Activated T-helper 1 cell treated with anti-CD3 and anti-CD28 coated beads, Interleukin-2, amount 50 U/mL, for 16 hours (primary cell): ENCODE measurements at places on chromosomes 6 and 20.

DNA sequence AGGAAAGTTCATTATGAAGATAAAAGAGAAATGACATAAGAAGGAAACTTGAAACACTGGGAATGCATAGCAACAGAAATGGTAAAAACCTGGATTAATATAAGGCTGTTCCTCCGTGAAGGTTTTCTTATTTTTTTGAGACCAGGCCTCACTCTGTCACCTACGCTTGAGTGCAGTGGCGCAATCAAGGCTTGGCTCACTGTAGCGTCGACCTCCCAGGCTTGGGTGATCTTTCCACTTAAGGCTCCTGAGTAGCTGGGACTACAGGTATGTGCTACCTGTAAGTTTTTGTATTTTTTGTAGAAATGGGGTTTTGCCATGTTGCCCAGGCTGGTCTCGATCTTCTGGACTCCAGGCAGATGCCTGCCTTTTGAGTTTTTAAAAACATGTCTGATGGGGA, 51.7 kb downstream of the PANK2 start:
- no peak for DNase-seq

GRCh38 chr20:55135923-55136322, 660.5 kb downstream of the DOK5 start:
- DNase-seq, result no peak

- no peak for DNase-seq
Measured at GRCh38 chr6:25083784-25084507, 148.2 kb upstream of the RIPOR2 start.

- DNase-seq, result peak; percentile 4
Measured at GRCh38 chr6:116010790-116011401, 49.8 kb downstream of the FRK start.

- DNase-seq, result no peak
Measured at GRCh38 chr6:136051140-136051775, 198.9 kb downstream of the MTFR2 start.

GRCh38 chr6:130676077-130676772, 151.0 kb upstream of the SMLR1 start:
- DNase-seq, result no peak

DNA sequence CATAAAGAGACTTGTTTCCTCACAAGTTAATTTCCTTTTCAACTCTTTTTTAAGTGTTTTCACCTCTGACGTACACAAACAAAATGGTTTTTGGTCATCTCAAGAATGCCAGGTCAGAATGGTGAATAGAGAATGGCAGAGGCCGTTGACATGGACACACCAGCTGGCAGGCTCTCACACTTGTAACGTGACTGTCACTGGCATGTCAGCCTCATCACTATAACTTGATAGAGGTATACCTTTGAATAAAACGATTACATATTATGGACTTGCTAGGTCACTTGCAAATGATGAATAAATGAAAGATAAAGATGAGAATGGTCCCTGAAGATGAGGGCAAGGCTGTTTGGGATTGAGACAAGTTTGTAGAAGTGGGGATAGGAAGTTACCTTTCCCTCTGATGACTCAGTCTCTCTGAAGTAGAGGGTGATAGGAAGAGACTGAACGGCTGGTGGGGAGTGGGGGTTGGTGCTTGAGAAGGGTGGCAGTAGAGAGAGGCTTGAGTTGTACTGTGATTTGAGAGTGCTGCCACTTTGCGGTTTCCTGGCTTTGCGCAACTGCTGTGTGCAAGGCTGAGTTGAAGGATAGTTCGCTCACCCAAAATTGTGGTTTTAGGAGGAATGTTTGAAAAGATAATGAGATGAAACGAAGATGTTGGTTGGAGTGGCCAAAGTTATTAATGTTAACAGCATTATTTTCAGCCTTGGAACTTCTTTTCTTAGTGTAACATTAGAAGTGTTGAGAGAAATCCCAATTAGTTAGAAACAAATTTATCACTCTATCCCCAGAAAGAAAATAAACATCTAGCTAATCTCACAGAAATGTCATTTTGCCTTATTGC, 30.3 kb downstream of the TBPL1 start:
- DNase-seq, result no peak

- no peak for DNase-seq
Measured at GRCh38 chr6:52900536-52900935, 9.0 kb downstream of the GSTA3 start.

GRCh38 chr6:118317581-118318563, 230.2 kb upstream of the PLN start:
- no peak for DNase-seq

DNA sequence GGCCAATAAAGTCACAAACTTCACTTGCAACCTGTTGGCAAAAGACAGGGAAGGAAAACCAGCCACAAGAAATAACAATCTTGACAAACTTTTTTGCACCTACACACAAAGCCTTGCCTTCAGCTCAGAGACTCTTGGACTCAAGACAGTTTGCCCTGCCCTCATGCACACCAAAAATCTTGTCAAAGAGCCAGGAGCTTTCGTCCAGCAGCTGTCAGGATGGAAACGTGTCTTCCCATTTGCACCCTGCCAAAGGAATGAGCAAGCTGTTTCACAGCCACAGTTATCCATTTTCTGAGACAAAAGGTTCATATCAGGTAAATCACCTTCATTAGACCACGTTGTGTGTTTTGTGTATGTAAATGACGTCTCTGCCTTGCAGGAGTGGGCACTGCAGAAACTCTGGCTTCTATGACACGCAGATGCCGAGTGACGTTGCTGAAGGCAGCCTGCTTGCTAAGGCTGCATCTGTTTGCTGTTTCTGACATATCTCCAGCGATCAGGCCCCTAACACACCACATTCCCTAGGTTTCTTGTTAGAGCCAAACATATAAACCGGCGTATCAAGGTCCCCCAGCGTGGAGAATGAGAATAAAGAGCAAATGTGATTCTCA, 193.4 kb downstream of the SYNDIG1 start:
- no peak for DNase-seq

- DNase-seq, result no peak
Measured at GRCh38 chr6:106530026-106530425, 99.3 kb downstream of the RTN4IP1 start.

GRCh38 chr6:139161169-139161568, 26.3 kb downstream of the HECA start:
- peak; percentile 29 for DNase-seq

DNA sequence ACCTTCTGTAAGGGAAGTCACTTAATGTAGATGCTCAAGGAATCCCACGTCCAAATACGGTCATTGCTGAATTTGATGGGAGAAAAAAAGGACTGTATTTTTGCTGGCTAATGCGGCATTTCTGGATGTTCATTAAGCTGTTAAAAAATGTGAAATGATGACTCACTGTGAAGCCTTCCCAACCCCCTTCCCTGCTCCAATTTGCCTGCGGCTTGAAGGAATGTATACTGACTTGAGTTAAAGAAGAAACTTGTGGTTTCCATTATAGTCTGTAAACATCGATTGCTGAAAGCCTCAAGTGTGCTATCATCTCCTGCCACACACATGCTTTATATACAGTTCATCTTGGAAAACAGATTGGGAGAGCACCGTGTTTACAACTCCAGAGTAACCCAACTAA, 249.1 kb upstream of the JAG1 start:
- DNase-seq, result no peak

- DNase-seq, result no peak
Measured at GRCh38 chr6:168088161-168089053, 9.4 kb upstream of the FRMD1 start.

- peak; percentile 34 for DNase-seq
Measured at GRCh38 chr20:31674895-31675827, 37.4 kb downstream of the COX4I2 start.

DNA sequence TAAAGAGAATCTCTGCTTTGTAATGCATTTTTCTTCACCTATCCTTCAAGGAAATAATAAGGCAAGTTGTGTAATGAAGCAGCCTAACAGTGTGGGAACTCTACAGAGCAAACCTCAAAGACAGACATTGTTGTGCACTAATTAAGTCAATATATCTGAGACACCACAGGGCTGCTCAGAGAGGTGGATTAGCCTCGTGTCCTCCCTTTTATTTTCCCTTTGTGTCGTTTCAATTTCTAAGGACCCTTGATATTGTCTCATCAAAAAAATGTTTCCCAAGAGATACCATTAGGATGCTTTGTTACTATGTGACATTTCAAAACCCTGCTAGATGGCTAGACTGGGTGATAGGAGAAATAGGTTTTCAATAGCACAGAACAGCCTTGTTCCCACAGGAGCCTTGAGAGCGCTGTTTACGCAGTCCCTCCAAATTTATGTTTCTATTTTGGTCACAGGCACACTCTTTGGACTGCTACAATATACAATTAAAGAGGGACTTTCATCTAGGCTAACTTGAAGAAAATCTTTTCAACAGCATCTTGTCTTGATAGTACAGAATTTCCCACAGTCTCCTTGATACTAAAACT, 23.1 kb downstream of the UBE3D start:
- DNase-seq, result no peak

- DNase-seq, result no peak
Measured at GRCh38 chr6:6406715-6407070, 86.2 kb upstream of the F13A1 start.

GRCh38 chr6:92568541-92568940, 850.8 kb downstream of the EPHA7 start:
- DNase-seq, result no peak

- no peak for DNase-seq
Measured at GRCh38 chr6:48996461-48997119, 466.5 kb downstream of the MMUT start.

DNA sequence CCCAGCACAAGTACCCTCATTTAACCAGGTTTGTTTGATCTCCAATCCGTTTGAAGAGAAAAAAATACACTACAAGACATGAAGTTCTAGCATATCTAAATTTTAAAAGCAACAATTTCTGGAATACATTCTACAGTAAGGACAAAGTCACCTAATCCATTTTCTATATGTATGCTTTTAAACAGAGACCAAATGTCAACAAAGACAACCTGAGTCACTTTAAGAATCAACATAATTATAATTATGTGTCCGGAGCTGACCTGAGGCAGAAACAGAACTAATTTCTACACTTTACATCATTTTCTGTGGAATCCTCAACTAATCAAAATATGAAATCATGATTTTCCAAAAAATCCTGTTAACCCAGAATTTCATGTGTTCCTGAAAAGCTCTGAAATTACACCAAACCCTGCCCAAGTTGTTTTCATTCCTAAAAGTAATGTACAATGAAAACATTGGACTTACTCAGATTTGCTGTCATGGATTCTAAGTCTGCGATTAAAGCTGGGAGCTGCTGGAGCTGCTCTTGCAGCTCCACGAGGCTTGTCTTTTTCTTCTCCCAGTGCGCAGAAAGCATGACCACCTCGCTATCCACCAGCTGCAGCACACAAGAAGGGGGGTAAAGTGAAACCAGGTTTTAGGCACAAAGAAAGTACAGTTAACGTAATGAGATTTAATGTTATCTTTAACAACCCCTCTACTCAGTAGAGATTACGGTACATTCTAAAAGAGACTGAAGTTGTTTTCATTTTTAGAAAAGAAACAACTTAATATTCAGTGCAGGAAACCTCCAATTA, 35.8 kb downstream of the DTNBP1 start:
- DNase-seq, result no peak

DNA sequence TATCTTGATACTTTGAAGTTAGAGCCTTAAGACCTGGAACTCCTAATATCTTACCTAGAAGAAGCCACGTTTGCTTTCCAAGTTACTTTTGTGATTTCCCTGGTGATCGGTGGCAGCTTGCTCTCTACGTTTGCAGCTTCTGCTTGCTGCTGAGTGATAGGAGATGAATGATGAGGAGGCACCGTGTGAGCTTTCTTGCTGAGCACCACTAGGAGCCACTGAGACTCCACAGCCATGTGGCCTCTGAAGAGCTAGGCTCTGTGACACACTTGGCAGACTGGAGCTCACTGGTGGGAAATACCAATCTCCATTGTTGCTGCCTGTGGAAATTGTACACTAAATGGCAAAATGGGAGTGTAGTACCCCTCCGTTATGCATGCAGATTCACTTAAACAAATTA, 161.8 kb downstream of the IBTK start:
- no peak for DNase-seq

DNA sequence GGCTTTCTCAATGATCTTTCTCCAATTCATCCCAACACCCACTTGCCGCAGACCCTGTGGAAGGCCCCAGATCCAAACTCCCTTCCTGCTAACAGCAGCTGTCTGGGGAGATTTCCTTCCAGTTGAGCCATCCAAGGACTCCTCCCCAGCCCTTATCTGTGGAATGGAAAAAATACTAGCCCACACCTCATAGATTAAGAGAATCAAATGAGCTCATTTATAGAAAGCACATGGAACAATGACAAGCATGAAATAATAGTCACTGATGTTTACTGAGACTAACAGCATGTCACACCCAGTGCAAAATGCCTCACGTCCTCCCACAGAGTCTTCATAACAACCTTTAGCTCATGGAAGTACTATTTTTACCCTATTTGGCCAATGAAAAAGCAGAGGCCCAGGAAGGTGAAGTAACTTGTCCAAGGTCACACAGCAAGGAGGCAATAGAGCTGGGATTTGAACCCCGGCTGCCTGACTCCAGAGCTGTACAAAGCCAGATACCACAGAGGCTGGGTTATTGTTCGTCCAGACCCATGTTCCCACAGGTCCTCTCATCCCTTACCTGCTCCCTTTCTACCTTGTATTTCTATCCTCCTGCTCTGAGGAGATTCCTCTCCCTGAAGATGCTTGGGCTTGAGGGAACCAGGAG, 23.4 kb upstream of the PTGIS start:
- no peak for DNase-seq

- DNase-seq, result no peak
Measured at GRCh38 chr20:35408270-35408669, 3.5 kb downstream of the UQCC1 start.

- no peak for DNase-seq
Measured at GRCh38 chr6:156685823-156686222, 91.4 kb upstream of the ARID1B start.

DNA sequence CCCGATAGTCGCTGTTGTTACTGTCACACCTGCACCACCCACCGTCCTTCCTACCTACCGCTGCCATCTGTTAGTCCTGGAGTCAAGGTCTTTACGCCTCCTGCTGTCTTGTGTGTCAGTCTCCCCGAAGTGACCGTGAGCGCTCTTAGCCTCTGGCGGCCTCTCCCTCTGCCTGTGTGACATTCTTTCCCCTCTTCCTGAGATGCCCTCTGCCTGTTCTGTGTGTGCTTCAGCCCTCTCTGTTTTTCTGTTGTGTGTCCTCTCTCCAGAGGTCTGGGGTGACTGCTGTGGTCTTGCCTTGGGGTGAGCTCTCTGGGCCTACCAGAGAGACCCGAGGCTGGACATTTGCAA, 54.9 kb downstream of the TCP11 start:
- DNase-seq, result no peak

- no peak for DNase-seq
Measured at GRCh38 chr6:72740135-72740534, 118.3 kb downstream of the KCNQ5 start.

DNA sequence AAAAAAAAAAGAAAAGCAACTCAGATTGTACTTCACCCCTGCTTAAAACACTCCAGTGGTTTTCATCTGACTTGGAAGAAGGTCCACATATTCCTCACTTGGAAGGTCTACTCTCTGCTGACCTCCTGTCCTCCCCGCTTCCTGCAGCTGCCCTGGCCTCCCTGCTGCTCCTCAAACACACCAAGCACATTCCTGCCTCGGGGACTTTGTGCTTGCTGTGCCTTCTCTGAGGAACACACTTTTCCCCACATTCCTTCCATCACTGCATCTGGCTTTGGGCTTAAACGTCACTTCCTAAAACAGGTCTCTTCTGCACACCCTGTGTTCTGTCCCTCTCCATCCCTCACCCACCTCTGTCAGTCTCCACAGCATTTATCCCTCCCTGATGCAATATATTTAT, 4.9 kb upstream of the PDYN start:
- no peak for DNase-seq

GRCh38 chr6:15628499-15629131, 34.2 kb downstream of the DTNBP1 start:
- DNase-seq, result no peak
